ENCODE measurements at places on chromosomes 5 and 9.

DNA sequence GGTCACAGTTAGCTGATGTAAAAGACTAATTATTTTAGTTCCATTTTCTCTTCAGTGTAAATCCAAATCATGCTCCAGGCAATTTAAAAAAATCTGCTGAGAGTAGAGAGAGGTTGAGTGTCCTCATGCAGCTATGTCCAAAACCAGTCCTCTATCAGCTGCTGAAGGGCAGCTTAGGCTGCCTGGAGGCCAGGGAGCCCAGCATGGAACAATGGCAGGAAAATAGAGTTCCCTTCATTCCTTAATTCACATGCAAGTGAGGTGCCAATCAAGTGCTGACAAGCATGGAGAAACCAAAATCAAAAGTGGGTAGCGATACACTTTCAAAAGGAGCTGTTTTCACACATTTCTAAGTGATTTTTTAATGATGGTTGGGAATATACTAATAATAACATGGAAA is 78.3 kb upstream of the POU5F2 start:
- DNase-seq: no peak

DNA sequence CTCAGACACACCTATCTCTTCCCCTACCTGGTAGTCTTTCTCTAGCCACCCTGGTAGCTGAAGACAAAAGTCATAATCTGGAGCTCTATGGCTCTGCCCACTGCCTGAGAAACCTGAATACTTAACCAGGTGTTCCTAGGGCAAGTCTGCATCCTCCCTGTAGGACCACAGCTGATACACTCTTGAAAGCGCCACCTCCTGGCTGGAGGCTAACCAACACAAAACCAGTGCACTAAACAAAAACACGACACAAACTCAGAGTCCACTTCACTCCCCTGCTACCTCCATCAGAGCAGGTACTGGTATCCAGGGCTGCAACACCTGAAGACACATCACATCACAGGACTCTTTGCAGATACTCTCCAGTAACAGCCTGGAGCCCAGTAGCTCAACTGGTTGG is 84.6 kb upstream of the ANXA1 start:
- DNase-seq: no peak

DNA sequence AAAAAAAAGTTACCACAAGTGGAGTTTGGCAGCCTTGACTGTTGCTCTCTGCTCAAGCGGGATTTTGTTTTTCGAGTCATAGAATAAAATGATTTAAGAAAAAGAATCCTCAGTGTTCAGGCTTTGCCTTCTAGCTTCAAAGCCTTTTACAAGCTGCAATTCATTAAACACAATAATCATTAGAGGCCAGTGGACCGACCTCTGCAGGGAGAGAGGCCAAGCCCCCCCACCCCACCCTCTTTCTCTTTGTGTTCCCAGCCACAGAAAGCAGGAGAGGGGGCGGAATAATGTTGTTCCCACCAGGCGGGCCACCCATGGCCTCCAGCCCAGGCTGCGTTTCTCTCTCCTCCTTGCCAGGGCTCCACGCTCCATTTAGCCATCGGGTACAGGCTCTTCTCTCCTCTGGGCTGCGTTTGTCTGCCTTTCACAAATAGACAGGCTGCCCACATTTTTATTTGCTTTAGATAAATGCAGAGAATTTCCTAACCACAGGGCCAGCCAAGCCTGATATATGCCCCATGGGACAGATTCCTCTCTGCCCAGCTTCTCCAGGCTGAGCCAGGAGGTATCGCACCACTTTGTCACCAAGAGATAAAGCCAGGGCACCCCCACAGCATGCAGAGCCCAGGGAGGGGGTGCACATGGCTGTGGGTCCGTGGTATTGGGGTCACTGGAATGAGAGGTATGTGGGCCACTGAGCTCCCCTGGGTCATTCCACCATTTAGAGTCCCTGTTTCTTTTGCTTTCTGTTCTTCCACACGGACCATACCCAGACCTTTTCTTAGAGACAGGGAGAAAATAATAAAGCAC is 318.8 kb downstream of the PIK3R1 start:
- DNase-seq: no peak

DNA sequence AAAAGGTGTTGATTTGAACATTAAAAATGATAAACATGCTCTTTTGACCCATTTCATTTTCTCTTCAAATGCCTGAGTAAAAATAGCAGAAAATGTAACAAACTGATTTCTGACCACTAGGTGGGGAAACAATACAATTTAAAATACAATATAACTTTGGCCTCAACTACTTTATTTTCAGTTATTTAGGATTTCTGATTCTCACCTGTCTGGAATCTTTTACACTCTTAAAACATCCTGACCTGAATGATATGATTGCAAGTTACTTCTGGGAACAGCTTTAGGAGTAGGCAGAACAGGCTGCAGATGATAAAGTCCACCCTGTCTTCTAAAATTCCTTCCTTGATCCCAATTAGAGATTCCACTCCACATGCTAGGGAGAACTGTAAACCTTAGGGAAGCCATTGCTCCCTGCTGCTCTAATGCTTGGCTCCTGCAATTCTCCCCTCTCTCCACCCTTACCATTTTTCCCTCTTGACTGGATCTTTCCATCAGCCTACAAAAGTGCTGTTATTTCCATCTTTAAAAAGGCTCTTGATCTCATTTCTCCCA is 70.3 kb downstream of the FYB1 start:
- DNase-seq: no peak

- DNase-seq: no peak
Measured at GRCh38 chr9:116855881-116856662, 169.0 kb downstream of the TRIM32 start.

DNA sequence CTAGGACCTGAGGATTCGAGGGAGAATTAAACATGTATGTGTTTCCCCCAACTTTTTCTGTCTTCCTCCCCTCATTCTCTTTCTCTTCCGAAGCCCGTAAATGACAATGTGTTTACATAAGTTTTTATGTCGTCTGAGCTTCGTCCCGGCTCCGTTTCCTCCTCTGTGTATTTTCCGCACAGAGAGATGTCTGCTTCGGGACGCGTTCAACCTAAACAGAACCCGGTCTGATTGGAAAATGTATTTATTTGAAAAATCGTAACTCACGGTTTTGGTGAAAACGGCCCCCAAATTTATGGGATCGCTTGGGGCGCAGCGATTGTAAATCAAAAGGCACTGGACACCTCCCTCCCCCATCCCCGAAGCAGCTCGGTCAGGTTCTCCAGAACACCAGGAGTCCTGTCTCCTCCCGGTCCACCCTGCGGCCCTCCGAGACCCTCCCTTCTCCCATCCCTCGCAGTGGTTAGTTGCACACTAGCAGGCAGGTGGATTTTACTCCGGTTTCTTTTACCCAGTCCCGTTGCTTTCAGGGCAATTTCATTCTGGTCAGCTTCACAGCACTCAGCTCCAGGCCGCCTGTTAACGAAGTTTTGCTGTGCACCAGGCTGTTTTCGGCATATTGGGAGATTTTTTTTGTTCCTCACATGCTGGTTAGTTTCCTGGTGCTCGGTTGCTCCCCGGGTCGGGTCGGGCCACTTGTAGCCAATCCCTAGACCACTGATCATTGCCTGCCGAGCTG is 5.8 kb upstream of the HAND1 start:
- no peak for DNase-seq

- DNase-seq: no peak
Measured at GRCh38 chr9:69186841-69187611, 12.9 kb downstream of the TJP2 start.

- no peak for DNase-seq
Measured at GRCh38 chr5:154466147-154466546, 11.9 kb downstream of the HAND1 start.

- DNase-seq: no peak
Measured at GRCh38 chr9:78214492-78214891, 21.4 kb upstream of the CEP78 start.

DNA sequence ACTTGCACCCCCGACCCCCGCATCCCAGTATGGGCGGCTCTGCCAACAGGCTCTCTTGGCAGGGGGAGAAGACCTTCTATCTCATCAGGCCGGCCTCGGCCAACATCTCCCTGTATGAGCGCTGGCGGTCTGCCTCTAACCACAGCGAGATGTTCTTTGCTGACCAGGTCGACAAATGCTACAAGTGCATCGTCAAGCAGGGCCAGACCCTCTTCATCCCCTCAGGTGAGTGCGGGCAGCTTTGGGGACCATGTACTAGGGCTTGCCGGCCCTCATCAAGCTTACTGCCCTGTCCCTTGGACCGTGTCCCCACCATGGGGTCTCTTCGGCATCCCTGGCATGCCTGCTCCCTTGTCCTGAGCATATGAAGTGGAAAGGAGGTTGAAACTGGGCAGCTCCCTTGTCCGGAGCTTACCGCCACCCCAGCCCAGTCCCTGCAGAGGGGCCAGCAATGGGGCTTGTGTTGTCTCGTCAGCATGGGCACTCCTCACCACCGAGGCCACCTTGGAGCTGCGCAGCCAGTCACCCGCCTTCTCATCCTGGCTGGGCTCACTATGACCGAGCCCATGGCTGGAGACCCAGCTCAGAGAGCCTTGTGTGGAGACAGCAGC is 78.1 kb downstream of the PHF2 start:
- DNase-seq: no peak

DNA sequence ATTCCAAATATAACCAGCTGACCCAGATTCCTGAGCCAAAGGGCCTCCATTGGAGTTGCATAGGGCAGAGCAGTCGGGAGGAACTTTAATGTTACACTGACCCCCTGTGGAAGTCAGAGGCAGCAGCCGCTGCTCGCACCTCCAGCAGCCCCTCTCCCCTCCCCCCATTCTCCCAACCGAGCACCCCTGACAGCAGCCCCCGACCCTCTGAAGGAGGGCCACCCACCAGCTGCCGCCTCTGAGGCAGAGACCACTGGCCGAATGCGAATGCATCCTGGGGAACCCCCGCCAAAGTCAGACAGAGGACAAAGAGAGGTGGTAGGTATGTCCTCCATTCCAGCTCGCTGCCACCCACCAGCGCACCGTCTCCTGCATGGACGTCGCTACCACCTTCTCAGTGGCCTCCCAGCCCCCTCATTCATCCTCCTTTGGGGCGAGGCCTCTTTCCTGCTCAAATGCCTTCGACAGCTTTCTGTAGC is 231.0 kb downstream of the CDK5RAP2 start:
- DNase-seq: no peak

Data from T-helper 17 cell (primary cell).